Left ventricle myocardium superior (tissue), 1 donor: ENCODE measurements at places on chromosomes 5 and 9.

DNA sequence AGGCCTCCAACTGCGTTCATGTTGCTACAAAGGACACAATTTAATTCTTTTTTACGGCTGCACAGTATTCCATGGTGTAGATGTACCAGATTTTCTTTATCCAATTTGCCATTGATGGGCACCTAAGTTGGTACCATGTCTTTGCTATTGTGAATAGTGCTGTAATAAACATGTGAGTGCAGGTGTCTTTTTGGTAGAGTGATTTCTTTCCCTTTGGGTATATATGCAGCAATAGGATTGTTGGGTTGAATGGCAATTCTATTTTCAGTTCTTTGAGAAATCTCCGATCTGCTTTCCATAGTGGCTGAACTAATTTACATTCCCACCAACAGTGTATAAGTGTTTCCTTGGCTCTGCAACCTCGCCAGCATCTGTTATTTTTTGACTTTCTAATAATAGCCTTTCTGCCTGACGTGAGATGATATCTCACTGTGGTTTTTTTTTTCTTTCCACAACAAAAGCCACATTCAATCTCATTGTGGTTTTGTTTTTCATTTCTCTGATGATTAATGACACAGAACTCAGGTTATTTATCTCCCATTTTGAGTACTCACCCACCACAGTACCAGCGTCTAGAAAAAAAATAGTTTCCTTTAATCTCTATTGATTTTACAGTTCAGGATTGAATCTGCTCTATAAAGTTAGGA lies 21.9 kb downstream of the ARRDC3 start:
- no peak for DNase-seq

DNA sequence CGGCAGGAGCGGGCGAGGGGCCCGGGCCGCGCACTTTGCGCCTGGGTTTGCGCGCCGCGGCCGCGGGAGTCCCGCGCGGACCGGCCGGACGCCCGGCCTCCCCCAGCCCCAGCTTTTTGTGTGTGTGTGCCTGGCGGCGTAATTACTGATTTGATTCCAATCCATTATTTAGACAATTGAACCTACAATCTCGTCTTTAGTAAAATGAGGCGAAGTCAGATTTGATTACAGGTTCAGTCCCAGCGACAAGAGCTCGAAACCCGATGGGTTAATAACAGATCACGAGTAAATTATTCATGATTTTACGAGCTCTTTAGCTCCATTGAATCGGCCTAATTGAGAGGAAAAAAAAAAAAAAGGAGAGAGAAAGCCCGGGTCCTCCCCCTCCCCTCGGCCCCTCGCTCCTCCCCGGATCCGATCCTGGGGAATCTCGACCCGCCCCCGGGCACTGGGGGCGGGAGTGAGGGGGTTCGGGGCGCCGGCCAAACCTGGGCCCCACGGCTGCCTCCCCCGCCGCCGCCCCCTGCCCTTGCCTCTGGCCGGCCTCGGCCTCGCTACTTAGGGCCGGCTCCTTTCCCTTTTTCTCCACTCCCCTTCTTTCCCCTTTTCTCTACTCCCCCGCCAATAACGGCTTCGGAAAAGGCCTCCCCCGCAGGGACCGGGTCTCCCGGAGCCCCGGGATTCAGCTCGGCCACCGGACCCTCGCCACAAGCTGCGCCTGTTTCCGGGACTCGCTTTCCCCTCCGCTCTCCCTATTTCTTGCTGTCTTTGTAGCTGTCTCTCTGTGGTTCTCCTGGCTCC lies 6.6 kb downstream of the LHX2 start:
- DNase-seq = no peak

DNA sequence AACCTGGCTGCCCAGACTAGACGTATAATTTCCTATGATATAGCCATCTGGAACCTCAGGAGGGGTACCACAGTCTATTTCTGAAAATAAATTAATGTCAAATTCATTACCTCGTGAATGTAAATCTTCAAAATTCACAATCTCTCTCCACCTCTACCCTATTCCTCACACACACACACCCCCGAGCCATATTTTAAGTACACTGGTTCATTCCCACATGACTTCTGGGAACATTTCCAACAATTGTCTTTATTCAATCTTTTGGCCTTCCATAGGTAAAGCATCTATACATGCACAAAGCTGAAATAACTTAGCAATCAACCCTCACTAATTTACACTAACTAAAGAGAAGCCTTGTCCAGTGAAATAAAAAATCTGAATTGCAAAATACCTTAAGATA lies 32.7 kb downstream of the SUSD1 start:
- DNase-seq = no peak

DNA sequence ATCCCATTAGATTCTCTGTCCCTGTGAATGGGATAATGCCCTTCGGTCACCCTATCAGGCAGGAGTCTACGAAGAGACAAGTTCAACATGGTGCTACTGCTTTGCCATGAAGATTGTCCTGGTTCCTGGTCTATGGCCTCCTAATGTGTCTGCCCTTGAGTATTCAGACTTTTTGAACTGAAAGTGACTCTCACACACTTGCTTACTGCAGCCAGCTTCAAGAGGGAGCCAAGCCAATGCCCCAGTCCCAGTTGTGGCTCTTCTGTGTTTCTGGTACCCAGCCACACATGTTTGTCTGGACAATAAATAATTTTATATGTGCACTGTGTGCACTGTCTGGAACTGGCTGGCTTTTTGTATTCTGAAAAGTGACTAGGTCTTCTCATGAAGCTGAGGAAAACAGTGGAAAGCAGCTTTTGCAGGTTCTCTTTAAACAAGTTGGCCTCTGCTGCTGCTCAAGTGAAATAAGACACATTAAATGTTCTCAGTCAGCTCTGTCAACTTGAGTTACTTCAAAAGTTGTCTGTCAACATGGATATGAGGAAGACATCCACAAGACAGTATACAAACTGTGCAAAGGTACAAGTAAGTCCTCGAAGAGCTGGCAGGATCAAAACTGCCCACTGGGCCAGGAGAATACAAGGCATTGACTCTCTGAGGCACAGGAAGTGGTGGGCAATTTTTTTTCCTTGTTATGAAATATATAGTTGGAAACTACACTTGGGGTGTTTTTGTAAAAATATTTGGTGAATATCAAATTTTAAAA lies 60.0 kb downstream of the ZNF608 start:
- DNase-seq = no peak

- no peak for DNase-seq
These were observed 1.2 kb downstream of the N4BP3 start for GRCh38 chr5:178114325-178115135.

- DNase-seq = no peak
These were observed 304.9 kb downstream of the DOCK8 start for GRCh38 chr9:519579-519978.

DNA sequence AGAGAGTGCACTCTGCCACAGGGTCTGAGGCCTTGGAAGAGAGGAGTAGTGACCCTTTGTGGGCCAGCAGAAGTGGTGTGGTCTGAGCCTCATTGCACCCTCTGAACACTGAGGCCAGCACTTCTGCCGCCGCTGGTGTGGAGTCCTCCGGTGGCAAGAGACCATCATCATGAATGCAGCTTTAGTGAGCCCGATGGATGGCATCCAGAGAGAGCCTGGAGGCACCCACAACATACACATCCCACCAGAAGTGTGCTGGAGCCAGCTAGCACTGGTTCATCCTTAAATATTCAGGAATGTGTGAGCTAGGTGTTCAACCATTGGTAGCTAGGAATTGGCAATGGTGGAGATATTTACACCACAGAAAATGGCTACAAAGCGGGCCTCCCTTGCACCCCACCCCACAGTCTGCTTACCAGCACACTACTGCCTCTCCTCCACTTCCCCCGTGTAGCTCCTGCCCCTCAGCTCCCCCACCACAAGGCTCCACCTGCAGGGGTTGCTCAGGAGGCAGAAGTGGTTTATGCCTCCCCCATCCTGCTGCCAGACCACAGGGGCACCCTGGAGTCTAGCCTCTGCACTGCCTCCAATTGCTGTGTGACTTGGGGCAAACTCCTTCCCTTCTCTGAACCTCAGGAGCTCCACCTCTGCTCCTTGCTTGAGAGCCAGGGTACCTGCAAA lies 16.4 kb downstream of the SLC6A7 start:
- DNase-seq = no peak

DNA sequence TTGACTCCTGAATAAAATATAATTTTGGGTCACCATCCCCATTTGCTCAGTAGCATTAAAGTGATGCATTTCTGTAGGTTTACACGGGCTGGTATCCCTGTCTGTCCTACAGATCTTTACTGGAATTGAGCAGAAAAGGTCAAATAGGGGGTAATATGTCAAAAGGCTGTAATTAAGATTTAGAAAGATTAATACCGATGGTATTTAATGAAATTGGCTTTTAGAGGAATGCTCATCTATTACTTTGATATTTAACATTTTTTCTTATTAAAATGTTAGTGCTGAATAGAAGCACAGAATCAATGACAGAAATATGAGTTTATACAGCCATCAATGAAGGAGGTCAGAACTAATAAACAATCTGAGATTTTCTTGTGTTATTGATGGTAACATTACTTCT lies 1762.2 kb upstream of the WWC1 start:
- DNase-seq = no peak

DNA sequence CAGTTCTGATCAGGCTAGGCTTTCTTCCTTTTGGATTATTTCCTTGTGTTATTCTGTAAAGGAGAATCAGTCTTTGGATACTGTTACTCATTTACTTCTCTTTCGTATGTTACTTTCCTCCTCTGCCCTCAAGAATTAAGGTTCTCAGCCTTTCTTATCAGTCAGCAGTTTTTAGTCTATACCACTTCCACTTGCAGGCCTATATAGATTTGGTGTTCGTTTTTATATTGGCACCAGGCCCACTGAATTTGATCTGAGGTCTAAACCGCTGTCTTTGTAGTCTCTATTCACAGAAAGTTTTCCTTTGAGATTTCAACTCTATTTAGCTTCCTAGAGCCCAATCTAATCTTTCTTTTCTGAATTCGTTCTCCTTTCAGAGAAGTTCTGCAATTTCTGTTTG lies 62.8 kb downstream of the ERBIN start:
- no peak for DNase-seq

- no peak for DNase-seq
These were observed 71.3 kb downstream of the TMC1 start for GRCh38 chr9:72592502-72593403.

DNA sequence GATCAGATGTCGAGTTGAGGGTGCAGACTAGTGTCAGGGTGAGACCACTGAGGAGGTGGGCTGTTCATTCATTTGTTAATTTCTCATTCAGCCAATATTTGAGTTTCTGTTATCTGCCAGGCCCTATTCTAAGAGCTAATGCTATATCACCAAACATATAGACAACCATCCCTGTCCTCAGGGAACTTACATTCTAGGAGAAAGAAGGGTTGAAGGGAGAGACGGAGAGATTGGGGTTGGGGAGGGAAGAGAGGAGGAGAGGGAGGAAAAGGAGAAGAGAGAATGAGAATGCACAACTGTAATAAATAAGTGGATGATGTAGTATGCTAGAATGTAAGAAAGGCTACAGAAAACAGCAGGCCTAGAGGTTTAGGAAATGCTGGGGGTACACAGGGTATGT lies 129.9 kb upstream of the PITX1 start:
- no peak for DNase-seq

- DNase-seq = no peak
These were observed 19.7 kb upstream of the HSDL2 start for GRCh38 chr9:112360047-112360804.

DNA sequence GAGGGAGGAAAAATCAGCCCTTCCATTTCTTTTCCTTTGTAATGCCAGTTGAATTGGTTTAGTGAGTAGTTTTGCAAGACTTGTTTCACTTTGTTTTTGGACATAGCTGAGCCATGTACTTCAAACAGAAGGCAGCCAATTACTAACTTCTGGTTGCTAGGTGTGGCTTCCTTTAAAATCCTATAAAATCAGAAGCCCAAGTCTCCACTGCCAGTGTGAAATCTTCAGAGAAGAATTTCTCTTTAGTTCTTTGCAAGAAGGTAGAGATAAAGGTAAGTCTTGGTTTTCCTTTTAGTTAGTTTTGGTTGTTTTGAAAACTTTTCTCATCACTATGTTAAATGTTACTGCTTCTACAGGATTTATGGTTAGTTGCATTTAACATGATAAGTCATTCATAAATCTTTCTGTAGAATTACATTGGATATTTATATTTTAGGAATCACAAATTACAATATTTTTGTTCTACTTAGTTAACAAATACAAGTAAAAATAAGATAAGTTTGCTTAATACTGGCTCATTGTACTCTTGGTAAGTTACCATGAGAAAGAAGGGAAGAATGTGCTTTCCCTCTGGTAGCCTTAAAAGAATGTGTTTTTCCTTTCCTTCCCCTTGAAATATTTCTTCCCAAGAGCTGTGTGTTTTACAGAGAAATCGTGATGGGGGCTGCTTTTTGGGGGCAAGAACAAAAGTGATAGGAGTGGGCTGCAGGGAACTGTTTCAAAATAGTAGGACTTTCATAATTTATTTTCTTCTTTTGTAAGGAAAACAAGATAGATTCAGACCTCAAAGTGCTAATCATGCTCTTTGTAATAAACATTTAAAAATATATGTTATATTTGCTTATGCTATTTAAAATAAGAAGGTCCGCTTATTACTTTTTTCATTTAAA lies at the start of gene ANXA1:
Gene ANXA1 (plus strand): TSS at position 213 of the 890 bp plus-strand sequence. CDS start 6,671 bp downstream, outside the sequence.
- no peak for DNase-seq

DNA sequence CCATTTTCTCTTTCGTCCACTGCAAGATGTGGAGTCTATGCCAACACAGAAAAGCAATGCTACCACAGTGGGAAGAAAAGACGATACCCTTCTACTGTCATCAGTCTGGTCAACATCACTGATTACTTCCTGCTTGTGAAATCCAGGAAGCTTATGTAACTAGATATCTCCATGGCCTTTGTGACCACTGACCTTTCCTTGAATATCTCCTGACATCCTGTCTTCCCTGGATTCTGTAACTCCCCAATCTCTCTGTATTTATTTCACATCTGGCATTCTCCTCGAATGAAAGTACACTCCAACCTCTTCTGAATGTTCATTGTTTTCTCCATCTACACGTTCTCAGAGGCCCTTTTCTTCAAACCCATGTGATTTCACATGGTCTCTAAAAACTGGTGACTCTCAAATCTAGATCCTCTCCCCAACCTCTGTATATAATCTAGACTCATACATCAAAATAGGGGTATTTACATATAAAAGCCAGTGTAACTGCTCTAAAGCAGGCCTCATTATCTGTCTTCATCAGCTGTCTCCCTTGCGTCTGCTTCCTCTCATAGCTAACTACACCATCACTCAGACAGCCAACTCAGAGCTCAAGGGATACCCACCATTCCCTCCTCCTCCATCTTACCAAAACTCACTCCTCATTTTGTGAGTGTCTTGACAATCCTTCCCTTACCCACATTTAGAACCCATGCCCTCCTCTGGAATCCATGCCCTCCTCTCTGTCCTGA lies 156.8 kb downstream of the SEMA5A start:
- no peak for DNase-seq

GRCh38 chr5:8184455-8185063 lies 315.6 kb downstream of the MTRR start:
- DNase-seq = peak; percentile 35

DNA sequence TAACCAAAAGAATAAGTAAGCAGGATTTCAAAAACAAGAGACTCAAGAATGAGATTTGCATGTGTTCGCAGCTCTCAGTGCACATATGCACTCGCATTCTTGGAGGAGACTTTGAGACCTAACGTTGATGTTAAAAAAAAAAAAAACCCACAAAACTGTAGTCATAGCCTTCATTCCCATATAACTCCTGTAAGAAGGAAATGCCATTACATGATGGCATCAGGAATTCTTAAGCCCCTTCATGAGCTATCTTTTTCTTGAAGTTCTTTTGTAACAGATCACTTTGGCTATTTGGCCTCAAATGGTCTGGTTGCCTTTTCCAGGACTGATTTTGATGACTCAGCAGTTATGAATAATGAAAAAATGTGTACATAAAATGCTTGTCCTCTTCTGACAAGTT lies 113.8 kb downstream of the ALDH1A1 start:
- DNase-seq = no peak
